ENCODE measurements at places on chromosomes 3 and 15.

GRCh38 chr3:25265284-25265683 is 162.8 kb upstream of the RARB start:
- no peak for DNase-seq

DNA sequence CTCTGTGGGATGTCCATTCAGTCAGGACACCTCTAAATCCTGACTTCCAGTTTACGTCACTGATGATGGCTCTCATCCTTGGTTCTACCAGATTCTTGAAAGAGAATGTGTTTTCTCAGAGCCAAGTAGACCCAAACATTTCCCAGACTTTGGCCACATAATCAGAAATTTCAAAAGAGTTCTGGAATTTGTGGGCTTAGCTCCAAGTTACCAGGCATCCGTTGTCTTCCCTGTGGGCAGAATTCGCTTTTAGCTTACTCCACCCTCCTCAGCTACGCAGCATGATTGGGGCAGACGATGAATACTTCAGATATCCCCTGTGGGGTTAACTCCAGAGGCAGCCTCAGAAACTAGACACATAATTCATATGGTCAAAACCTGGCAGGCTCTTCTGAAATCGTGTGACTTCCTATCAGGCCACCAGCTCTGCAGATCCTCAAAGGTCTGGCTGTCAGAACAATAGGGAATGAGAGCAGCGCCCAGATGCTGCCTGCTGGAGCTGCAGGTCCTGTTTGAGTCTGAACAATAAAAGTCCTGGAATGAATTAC is 30.6 kb downstream of the CRTC3 start:
- DNase-seq = no peak

DNA sequence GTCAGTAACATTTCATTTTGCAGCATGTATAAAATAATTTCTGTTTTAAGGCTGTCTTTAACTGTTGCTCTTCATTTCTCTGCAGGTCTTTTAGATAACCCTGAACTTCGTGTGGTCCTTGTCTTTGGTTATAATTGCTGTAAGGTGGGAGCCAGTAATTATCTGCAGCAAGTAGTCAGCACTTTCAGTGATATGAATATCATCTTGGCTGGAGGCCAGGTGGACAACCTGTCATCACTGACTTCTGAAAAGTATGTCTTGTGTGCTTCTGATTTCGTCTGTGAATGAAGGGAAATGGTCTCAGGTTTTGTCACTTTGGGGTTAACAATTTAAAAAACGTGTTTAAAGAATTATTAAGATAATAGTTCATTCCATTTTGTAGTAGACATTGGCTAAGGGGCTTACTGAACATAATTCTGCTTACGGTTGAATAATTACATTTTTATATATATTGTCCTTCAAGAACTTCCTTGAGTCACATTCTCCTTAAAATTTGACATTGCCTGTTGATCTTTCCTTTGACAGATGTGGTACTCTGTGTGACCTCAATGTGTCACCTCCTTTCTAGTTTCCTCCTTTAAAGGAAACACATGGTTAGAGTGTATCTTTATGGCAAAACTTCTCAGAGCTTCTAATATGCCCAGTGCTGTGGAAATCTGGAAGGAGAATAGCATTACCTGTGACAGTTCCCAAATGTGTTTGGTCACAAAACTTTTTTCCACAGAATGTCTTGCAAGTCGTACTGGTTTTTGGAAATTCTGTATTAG is 26.3 kb downstream of the FBXO22 start:
- DNase-seq = no peak

DNA sequence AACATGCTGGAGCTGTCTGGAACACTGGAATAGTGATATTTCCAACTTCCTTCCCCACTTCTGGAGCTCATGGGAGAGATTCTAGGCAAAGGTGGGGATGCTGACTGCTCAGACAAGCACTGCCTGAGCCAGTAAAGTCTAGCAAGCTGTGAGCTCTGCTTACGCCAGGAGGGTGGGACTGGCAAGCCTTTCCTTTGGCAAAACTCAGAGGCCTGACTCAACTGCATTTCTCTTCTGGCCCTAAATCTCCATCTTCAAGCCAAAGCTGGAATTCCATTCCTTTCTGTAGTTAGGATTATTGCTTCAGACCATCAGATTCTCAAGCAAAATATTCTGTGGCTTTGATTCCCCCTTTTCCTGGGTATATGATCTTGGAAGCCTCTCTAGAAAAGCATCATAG is 20.3 kb upstream of the EPB42 start:
- DNase-seq = no peak

DNA sequence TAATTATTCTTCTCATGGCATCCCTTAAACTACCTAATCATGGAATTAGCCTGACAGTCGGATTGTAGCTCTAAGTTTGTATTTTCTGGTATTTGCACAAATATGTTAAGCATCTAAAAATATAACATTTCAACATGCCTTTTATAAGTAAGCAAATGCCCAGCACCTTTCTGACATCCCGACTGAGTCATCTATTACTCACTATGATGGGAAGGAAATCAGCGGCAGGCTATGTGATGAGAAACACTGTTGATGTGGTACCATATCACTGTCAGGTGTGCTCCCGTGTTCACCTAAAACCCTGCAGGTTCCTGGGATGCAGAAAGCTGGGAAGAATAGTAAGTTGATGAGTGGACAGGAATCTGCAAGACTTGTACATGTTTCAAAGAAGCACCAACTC is 367.8 kb upstream of the IL12A start:
- no peak for DNase-seq

- DNase-seq = no peak
Measured at GRCh38 chr3:88231207-88231606, 81.4 kb downstream of the C3orf38 start.

- DNase-seq = no peak
Measured at GRCh38 chr15:31330111-31330785, 3.6 kb downstream of the KLF13 start.

DNA sequence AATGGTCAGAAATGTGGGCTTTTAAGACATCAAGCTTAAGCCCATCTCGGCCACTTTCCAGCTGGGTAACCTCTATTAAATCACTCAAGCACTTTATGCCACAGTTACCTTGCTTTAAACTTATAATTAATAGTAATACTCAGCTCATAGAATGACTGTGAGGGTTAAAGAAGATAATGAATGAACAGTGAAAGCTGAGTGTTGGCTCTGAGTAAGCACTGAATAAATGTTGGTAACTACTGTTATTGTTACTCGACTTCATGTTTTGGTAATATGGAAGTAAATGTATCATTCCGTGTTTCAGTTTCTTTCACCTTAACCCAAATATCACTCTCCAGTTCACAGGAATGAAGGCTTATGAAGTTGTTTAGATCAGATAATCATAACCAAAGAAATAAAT is 23.9 kb upstream of the OSTN start:
- DNase-seq = no peak

GRCh38 chr3:153348457-153349107 is 186.6 kb downstream of the RAP2B start:
- DNase-seq = no peak
